H1 (cell line): ENCODE measurements at places on chromosomes 16 and 17. TPM values are rescaled to one million over a fixed set of nuclear protein-coding genes. Genes with fewer than 3 reads are reported as not detected.

The PRSS53 gene
- total RNA-seq: 1.7 and 2.5 TPM in 2 replicates

The CREBBP gene
- total RNA-seq: 60.1 and 66.1 TPM in 2 replicates

The C17orf113 gene
- 1.4 TPM in 2 replicates for total RNA-seq

The CD300LF gene
- total RNA-seq: not detected in 2 replicates

The TBC1D3G gene
- not detected in 2 replicates for total RNA-seq

The CALCOCO2 gene
- 27.7 and 31.8 TPM in 2 replicates for total RNA-seq

The WNT3 gene
- 1.3 and 2.0 TPM in 2 replicates for total RNA-seq

The ADAD2 gene
- total RNA-seq: 1.3 and 1.6 TPM in 2 replicates
